Suppressor macrophage treated with lipopolysaccharide for 1 hour (primary cell): ENCODE measurements at places on chromosomes 5 and 9.

DNA sequence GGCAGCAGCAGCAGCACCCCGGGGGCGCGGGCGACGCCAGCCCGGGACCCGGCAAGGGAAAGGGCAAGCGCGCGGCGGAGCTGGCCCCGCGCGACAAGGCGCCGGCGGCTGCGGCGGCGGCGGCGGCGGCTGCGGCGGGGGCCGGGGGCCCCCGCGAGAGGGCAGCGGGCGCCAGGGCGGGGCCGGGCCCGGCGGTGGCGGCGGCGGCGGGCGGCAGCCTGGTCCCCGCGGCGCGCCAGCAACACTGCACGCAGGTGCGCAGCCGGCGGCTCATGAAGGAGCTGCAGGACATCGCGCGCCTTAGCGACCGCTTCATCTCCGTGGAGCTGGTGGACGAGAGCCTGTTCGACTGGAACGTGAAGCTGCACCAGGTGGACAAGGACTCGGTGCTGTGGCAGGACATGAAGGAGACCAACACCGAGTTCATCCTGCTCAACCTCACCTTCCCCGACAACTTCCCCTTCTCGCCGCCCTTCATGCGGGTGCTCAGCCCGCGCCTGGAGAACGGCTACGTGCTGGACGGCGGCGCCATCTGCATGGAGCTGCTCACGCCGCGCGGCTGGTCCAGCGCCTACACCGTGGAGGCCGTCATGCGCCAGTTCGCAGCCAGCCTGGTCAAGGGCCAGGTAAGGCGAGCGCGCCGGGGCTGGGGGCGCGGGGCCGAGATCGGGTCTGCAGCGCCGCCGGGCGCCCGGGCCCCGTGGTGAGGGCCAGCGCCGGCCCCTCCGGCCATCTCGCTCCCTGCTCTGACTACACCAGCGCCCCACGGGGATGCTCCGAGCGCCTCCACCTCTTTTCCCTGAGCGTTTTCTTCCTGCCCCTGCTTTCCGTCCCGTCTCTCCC is at the start of gene UBE2QL1:
Gene UBE2QL1 (plus strand): TSS at position 238 of the 843 bp plus-strand sequence. CDS start 35 bp downstream, at position 273.
- DNase-seq, result no peak

DNA sequence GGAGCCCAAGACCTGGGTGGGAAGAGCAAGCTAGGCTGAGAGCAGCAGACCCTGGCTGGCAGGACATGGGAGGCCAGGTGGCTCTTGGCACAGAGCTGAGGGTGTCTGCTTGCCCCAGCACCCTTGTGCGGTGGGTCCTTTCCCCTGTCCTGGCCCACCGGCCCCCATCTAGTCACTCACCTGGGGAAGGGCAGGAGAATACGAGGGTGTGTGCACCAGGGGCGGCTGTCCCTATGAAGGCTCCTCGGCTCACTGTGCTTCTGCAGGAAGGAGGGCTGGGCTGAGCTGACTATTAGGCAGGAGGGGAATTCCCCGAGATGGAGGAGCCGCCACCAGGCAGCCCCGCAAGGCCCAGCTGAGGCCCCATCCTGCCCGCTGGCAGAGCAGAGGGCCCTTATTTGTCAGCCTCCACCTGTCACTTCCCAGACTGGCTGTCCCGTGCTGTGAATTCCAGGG is 6.1 kb upstream of the TNIP1 start:
- peak; percentile 84 for DNase-seq

GRCh38 chr5:115388240-115388639 is 91.8 kb upstream of the CCDC112 start:
- no peak for DNase-seq

- DNase-seq, result no peak
Observed at GRCh38 chr5:67141644-67142043, 55.0 kb downstream of the CD180 start.

- DNase-seq, result peak; percentile 61
Observed at GRCh38 chr9:104743376-104743985, 4.0 kb upstream of the NIPSNAP3A start.

GRCh38 chr9:130837643-130838042 is 2.6 kb downstream of the ABL1 start:
- DNase-seq, result no peak

GRCh38 chr9:95075700-95076099 is 241.8 kb downstream of the FANCC start:
- no peak for DNase-seq

GRCh38 chr9:128084746-128085145 is 16.7 kb downstream of the SLC25A25 start:
- DNase-seq, result no peak

DNA sequence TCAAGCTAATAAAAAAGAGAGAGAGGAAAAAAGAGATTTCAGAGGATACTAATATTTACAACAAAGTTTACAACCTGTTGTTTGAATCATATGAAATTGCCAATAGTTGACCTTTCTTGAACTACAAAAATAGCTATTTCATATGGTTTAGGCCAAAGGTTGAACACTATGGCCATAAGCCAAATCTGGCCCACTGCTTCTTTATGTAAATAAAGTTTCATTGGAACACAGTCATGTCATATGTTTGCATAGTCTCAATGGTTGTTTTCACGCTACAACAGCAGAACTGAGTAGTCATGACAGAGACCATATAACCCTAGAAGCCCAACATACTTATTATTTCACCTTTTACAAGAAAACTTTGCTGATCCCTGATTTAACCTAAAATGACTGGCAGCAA is 20.9 kb downstream of the SEMA5A start:
- no peak for DNase-seq

DNA sequence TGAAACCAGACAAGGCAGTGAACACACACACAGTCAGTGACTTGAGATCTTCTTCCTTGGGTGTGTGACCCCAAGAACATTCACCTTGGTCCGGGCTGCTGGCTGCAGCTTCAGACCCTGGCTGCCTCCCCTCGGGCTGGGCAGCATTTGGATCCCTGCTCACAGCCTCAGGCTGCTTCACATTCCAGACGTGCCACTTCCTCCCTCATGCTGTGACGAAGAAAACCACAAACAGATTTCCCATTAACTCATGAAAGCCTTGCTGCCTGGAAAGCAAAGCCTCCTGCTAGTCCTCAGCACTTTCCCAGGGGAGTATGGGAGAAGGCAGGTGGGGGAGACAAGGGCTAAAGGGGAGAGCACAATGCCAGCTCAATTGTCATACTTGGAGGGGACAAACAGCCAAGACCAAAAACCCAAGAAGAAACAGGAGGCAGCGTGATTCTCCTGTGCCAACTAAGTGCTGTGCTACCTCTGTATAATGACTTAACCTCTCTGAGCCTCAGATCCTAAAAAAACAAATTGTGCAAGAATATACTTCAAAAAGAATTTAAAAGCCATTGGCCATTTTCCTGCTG is 594.6 kb upstream of the BRINP1 start:
- no peak for DNase-seq

GRCh38 chr5:119273391-119273839 is 82.4 kb upstream of the TNFAIP8 start:
- DNase-seq, result peak; percentile 57

DNA sequence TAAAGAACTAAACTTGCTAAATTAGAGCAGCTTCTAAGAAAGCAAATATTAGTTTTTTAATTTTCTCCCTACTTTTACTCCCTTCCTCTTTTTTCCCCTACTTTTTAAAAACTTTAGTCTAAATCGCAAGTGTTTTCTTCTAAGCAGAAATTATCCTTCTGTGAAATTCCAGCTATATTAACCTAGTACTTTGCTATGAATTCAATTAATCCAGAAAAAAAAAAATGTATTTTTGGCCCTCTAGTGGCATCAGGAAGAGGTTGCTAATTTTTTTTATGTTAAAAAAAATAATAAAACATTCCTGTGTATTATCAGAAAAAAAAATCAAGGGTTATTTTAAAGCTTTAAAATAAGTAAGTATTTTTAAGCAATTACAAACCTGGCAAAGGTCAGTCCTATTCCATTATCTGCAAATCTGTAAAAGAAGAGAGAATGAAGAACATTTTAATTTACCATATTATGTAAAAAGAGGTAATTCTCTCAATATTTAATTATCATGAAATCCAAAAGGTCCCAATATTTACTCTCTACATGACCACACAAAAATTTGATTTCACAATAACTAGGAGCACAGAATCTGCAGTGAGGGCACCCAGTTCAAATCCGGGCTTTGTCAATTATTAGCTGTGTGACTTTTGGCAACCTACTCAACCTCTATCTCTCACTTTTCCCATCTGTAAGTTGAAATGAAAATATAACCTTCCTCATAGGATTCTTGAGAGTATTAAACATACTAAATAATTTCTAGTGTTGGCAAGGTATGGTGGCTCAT is 52.0 kb downstream of the CEMIP2 start:
- DNase-seq, result peak; percentile 59

- DNase-seq, result no peak
Observed at GRCh38 chr9:98958271-98958984, 14.7 kb downstream of the COL15A1 start.

DNA sequence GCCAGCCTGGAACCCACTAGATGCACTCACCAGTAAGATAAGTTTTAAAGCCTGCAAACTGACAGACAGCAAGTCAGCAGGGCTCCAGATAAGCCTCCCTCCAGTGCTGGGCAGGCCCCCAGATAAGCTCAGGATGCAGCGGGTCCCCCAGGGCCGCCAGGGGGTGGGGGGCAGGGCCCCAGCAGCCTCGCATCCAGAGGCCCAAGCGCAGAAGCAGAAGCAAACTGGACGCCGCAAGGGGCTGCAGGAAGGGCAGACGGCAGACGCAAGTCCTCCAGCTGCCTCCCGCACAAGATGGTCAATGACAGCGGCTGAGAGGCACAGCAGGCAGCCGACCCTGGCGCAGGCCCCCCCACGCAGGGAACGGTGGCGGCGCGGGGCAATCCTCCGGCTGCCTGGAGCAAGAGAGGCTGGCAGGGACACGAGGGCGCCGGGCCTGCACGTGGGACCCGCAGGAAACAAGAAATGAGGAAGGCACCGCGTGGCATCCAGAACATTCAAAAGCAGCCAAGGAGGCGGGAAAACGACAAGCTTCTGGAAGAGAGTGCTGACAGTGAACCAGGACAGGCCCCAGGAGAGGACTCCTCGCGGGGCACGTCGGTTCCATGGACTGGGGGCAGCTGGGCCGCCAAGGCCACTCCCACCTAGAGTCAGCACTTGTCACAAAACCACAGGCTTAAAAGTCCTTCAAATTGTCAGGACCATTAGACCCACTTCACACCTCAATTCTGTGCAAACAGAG is 49.8 kb downstream of the ROR2 start:
- DNase-seq, result no peak

GRCh38 chr5:33939556-33940262 is 3.5 kb downstream of the RXFP3 start:
- peak; percentile 7 for DNase-seq

DNA sequence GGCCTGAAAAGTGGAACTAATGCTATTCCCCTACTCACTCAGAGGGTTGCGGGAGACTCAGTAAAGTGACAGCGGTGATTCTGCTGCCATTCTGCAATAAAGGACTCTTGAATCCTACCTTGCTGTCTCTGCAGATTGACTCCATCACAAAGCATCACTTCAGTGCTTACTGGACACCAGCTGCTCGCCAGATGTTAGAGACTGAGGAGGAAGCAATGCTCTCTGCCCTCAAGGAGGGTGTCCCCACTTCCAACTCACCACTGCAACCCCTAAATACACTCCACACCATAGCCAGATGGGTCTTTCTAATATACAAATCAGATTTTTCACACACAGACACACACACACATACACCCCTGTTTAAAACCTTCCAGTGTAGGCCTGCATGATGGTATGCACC is 21.4 kb downstream of the TTLL11 start:
- no peak for DNase-seq

DNA sequence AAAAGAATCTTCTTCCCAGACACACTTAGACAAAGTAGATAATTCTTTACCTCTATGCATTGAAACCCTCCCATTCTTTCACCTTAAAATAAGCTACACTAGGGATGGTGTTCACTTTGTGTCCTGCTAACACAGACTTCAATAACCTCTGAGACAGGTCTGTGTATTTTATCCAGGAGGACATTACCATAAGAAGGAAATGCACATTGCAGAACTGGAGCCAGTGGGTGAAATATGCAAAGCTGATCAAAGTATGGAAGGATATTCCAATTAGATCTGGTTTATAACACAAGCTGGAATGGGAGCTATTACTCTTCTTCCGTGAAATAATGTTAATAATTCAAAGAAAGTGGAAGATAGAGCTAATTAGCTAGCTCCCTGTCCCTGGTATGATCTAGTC is 204.1 kb downstream of the BRINP1 start:
- no peak for DNase-seq

DNA sequence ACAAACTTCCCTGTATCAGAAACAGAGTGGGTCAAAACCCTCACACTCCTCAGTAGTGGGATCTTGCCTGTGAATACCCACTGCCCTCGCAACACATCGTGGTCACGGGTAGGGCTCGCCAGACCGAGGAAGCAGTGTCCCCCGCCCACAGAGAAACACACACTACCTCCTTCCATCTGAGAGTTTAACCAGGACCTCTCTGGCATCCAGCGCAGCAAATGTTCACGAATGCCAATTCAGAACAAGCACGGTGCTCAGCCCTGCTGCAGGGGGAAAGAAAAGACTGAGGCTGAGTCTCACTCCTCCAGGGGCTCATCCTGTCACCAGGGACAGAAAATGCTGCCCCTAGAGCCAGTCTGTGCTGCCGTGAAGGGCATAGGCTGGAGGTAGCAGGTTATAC is 42.5 kb upstream of the SYNPO start:
- DNase-seq, result peak; percentile 54
